CD4-positive, alpha-beta T cell treated with Interleukin-6 for 4 hours (primary cell): ENCODE measurements at places on chromosomes 6 and 20.

- no peak for DNase-seq
Observed at GRCh38 chr20:47905628-47906347, 120.5 kb upstream of the SULF2 start.

DNA sequence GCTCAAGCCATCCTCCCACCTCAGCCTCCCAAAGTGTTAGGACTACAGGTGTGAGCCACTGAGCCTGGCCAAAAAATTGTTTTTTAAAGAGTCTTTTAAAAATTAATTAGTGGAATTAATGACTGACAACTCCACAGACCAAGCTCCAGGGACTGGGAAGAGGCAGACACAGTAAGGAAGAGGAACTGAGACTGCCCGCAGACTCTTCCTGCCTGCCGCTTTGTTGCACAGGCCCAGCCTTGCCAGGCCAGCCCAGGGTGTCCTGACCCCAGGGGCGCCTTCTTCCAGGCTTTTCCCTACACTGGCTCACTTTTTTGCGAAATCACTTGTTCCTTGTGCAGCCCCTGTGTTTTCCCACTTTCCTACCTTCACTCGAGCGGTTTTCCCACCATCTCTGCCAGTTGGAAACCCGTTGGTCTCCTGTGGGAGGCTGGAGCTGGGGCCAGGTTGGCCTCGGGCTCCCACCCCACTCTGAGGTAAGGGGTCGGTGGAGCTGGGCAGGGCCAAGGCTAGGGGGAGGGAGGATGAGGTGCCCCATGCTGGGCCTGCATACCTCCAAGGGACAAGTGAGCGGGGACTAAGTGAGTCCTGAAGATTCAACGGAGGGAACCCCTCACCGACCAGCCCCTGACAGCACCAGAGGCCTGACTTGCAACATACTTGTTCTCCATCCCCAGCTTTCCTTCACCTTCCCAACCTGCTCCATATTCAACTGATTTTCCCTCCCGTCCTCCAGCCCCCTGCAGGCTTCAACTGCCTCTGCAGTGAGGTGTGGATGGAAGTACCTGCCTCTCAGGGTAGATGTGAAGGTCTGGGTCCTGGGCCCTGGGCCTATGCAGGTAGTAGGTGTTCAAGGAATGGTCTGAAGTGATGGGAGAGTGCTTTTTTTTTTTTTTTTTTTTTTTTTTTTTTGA is 23.5 kb upstream of the SMIM29 start:
- no peak for DNase-seq

DNA sequence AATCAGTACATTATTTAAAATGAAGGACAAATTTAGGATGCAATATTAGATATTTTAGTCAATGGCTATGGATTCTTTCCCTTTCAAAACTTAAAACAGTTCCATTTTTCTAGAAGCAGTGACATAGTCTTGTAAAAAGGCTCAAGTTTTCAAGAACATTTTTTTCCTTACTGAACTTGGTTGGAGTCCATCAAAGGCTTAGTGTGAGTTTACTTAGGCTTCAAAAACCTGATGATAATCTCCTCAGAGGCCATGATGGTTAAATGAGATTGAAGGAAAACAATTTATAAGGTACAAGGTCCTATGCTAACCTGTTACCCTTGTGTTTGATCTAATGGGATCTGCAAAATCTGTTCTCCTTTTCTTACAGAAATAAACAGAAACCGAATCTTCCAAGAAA is 531.8 kb downstream of the UTRN start:
- no peak for DNase-seq

DNA sequence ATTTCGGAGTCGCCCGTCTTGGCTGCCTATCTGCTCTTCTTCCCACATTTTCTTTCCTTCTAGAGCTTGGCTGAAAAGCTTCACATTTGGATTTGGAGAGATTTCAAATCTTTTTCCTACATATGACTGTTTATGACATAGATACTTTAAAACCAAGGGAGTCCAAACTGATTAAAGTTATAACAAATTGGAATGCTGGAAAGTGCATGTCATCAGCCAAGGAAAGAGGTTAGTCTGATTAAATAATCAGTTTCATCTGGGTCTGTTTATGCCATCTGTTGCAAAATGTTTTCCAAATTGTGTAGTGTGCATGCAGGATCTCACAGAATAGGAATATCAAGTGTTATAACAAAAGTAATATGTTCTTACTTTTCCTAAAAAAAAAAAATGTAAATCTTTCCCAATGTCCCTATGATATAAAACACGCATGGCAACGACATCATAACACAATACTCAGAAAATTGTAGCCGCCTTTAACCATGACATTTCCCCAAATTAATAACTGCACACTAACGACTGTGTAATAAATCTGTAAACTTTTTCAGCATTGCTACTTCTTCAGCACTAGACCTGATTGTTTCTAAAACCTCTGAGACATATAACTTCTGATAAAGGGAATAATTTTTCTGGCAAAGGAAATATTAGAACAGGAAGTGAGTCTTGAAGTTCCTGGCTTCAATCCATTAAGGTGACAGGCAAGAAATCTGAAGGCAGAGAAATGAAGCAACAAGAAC is 230.2 kb upstream of the FOXQ1 start:
- DNase-seq: no peak

- DNase-seq: no peak
Observed at GRCh38 chr6:16420715-16421461, 182.5 kb downstream of the GMPR start.
